ENCODE measurements at places on chromosomes 1 and 21.
A peak's percentile ranks its signal among the peaks of the same experiment; 100 is the strongest.

GRCh38 chr1:156511644-156512043 is 11.1 kb upstream of the MEF2D start:
- no peak for DNase-seq

GRCh38 chr21:38227401-38227800 is 29.4 kb upstream of the KCNJ15 start:
- no peak for DNase-seq

DNA sequence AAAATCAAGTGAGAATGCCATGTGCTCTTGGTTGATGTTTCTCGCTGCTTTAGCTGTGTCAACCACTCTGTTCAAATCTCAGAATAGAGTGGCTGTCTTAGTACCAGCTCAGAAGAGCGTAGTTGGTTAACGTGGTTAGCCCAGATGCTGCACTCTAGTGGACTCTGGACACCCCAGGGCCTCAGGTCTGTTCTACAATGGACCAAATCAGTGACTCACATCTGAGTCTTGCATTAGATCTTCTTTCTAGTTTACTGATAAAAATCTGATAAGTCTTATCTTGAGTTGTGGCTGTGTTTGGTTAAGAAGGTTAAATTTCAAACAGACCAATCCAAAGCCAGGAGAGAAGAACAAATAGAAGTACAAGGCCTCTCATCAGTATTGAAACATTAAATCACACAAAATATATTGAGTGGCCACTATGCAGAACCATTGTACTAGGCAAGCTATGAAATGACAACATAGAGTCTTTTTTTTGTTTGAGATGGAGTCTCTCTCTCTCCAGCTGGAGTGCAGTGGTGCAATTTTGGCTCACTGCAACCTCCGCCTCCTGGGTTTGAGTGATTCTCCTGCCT is 104.1 kb downstream of the NR5A2 start:
- no peak for DNase-seq

- DNase-seq, result peak; percentile 55
Measured at GRCh38 chr1:204294357-204294756, 65.4 kb downstream of the PLEKHA6 start.
